Stimulated activated CD8-positive, alpha-beta memory T cell treated with anti-CD3 and anti-CD28 coated beads, Interleukin-15, amount 100 ng/mL, for 4 hours (primary cell): ENCODE measurements at places on chromosomes 16 and 17.

GRCh38 chr17:40545660-40546059, 19.6 kb downstream of the CCR7 start:
- no peak for DNase-seq

GRCh38 chr17:50944902-50945720, 79.0 kb upstream of the TOB1 start:
- DNase-seq: no peak

DNA sequence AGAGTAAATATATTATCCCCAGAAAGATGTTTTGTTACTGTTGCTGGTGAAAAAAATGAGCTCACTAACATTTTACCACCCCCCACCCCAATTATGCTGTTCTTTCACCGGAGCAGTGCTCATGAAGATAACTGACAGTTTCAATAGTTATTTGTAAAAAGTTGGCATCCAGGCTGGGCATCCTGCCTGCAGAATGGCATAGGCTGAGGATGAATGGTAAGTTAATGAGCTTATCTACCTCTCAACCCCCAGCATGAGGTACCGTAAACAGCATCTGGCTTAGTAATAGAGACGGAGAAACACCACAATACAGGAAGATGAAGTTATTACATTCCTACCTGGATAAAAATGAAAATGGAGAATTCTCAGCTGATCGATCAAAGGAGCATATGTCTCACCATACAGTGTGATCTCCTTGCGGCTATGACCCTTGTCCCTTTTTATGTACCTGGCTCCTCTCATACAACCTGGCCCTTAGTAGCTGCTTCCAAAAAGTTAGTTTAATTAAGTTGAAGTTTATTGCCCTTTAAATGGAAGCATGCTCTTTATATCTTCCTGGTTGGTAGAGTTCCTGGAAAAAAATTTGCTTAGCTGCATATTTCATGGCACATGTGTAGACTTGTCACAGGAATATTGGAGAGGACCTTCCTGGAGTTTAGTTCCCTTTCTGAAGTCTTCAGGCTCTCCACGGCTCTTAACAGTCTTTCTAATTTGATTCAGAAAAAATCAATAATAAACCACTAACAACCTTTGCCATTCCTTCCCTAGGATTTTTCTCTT, 61.2 kb upstream of the MPHOSPH6 start:
- DNase-seq: no peak

GRCh38 chr17:77264617-77265230, 124.0 kb downstream of the SEC14L1 start:
- DNase-seq: no peak

- DNase-seq: no peak
Observed at GRCh38 chr17:42849451-42850181, 1.4 kb upstream of the AOC3 start.

DNA sequence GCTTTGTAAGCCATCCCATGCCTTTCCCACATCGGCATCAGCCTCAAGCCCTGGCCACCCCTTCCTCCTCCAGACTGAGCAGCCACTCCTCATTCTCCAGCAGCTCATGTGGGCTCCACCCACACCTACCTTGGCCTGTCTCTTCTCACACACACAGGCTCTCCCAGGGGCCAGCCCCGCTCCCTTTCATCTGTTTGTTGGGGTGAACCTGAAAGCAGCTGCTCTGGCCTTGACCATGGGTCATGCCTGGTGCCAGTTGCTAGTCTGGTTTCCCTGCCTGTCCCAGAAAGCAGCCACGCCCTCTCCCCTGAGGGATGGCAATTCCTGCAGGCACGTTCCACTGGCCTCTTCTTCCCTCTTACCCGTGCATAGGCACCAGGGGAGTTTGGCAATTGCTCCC, 11.4 kb upstream of the TMEM238L start:
- no peak for DNase-seq

- no peak for DNase-seq
Observed at GRCh38 chr17:55533608-55534007, 22.4 kb upstream of the SMIM36 start.

GRCh38 chr16:12535535-12536411, 267.9 kb downstream of the CPPED1 start:
- no peak for DNase-seq
